Mesothelial cell of epicardium (in vitro differentiated cells): ENCODE measurements at places on chromosomes 11 and 22. TPM values are rescaled to one million over a fixed set of nuclear protein-coding genes. Genes with fewer than 3 reads are reported as not detected.
A peak's percentile ranks its signal among the peaks of the same experiment; 100 is the strongest.

GRCh38 chr22:32850157-32850556 is 48.7 kb downstream of the TIMP3 start:
- no peaks in the 10 kb centered on the region for H3K27me3 ChIP-seq
- H3K4me3 ChIP-seq = no peak overlapping the region
- H3K36me3 ChIP-seq = peaks cover 6% of the 10 kb centered on the region
- no peak overlapping the region for H3K27ac ChIP-seq

- H3K4me1 ChIP-seq = no peaks in the 10 kb centered on the region
- H3K36me3 ChIP-seq = no peaks in the 10 kb centered on the region
- H3K27me3 ChIP-seq = no peaks in the 10 kb centered on the region
- H3K4me3 ChIP-seq = no peak overlapping the region
These were observed 195.7 kb downstream of the TBC1D22A start for GRCh38 chr22:46958191-46958590.

GRCh38 chr11:127000981-127001380 is 411 bp upstream of the KIRREL3 start:
- H3K36me3 ChIP-seq = no peaks in the 10 kb centered on the region
- no peak overlapping the region for H3K4me3 ChIP-seq
- H3K4me1 ChIP-seq = peaks cover 7% of the 10 kb centered on the region
- no peak for DNase-seq
- no peak overlapping the region for H3K27ac ChIP-seq

GRCh38 chr11:126743628-126744027 is 256.9 kb downstream of the KIRREL3 start:
- H3K4me1 ChIP-seq = peaks cover 8% of the 10 kb centered on the region
- no peak overlapping the region for H3K27ac ChIP-seq
- H3K27me3 ChIP-seq = peaks cover 55% of the 10 kb centered on the region

DNA sequence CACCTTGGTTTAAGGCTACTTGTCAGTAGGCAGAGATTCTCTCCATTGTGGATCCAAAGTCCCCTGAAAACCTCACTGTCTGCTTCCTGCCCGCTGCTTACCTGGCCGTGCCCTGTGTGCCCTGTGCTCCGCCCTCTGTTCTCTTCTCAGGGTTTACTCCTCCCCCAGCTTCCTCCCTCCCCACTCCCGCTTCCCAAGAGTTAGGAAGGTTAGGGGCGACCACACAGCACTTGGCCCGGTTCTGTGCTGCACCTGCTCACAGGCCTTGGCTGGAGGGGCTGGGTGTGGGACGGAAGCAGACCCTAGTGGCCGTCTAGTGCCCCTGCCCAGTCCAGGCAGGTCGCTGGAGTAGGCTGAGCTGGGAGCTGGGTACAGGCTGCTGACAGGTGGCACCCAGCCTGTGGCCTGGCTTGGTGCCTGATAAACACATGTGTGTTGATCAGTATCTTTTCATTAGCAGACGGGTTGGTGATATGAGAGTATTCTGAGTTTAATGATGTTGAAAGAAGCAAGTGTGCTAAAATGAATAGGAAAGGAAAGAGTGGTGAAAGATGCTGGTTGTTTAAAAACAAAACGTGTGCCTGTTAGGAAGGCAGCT is 40.5 kb downstream of the GRAMD4 start:
- DNase-seq = no peak
- no peaks in the 10 kb centered on the region for H3K27me3 ChIP-seq
- H3K4me1 ChIP-seq = peaks cover 16% of the 10 kb centered on the region
- H3K4me3 ChIP-seq = no peak overlapping the region
- H3K36me3 ChIP-seq = no peaks in the 10 kb centered on the region

GRCh38 chr11:65808744-65809341 is 22.0 kb downstream of the OVOL1 start:
- H3K27me3 ChIP-seq = peaks cover 22% of the 10 kb centered on the region
- H3K4me3 ChIP-seq = no peak overlapping the region
- H3K27ac ChIP-seq = no peak overlapping the region
- no peak for DNase-seq
- H3K36me3 ChIP-seq = no peaks in the 10 kb centered on the region
- H3K4me1 ChIP-seq = peaks cover 2% of the 10 kb centered on the region

DNA sequence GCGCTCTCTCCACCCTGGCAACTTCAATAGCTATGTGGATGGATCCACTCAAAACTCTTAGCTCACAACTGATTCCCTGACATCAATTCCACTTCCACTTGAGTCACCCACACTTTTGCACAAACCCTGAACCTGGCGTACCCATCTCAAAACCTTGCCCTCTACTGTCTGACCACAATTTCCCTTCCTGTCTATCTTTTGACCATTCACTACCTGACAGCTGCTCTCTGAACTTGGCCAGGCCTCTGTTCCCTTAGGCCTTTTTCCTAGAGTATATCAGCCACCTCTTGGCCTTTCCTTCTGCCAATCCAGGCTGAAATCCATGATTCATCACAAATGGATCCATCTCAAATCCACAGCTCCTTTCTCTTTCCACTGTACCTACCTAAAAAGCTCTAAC is 106.0 kb downstream of the RPL27A start:
- no peak for DNase-seq
- peaks cover 2% of the 10 kb centered on the region for H3K36me3 ChIP-seq
- no peak overlapping the region for H3K4me3 ChIP-seq
- peaks cover 22% of the 10 kb centered on the region for H3K4me1 ChIP-seq
- no peak overlapping the region for H3K27ac ChIP-seq

DNA sequence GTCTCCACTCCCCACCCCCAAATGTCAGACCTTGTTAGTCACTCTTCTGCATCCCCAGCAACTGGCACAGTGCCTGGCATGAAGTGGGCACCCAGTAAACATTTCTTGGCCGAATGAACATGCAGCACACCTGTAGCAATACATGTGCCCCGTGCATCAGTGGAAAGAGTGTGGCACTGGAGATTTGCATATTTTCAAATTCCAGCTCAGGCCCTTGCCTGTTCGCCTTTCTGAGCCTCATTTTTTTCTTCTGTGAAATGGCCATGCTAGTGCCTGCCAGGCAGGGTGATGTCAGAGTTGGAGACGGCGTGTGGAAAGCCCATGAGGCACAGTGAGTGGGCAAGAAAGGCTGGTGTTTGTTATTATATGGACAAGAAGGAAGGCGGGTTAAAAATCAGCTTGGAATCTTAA is 38.7 kb downstream of the CD82 start:
- no peak overlapping the region for H3K27ac ChIP-seq
- peaks cover 16% of the 10 kb centered on the region for H3K4me1 ChIP-seq
- no peak overlapping the region for H3K4me3 ChIP-seq
- no peak for DNase-seq
- H3K27me3 ChIP-seq = no peaks in the 10 kb centered on the region
- no peaks in the 10 kb centered on the region for H3K36me3 ChIP-seq

TRIM48 gene
- not detected in 3 replicates for total RNA-seq

DNA sequence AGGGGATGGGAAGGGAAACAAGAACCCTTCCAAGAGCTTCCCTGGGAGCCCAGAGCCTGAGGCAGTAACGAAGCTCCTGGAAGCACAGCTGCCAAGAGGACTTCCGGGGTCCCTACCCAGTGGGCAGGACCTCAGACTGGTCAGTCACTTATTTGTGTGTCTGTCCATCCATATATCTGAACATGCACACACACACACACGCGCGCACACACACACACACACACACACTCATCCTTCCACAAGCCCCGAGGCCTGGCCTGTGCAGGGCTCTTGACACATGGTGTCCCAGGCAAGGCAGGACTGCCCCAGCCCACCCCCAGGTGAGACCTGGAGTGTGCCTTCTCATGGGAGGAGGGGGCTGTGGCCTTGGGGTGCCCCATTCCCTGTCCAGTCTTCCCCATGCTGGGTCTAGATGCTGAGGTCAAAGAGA is 44.9 kb downstream of the IGLL5 start:
- no peak overlapping the region for H3K27ac ChIP-seq
- no peaks in the 10 kb centered on the region for H3K36me3 ChIP-seq

- no peaks in the 10 kb centered on the region for H3K27me3 ChIP-seq
- no peak overlapping the region for H3K27ac ChIP-seq
- no peak overlapping the region for H3K4me3 ChIP-seq
These were observed 23.8 kb downstream of the IGHMBP2 start for GRCh38 chr11:68927280-68928135.

GRCh38 chr11:1676229-1676740 is 20.7 kb upstream of the KRTAP5-6 start:
- H3K27me3 ChIP-seq = peaks cover 60% of the 10 kb centered on the region
- peaks cover 22% of the 10 kb centered on the region for H3K4me1 ChIP-seq
- peak overlapping the region; percentile 10 for H3K27ac ChIP-seq
- no peak for DNase-seq
- H3K4me3 ChIP-seq = no peak overlapping the region

- no peak for DNase-seq
- H3K27ac ChIP-seq = peak overlapping the region; percentile 80
- peak overlapping the region; percentile 87 for H3K4me3 ChIP-seq
- H3K4me1 ChIP-seq = peaks cover 25% of the 10 kb centered on the region
- peaks cover 5% of the 10 kb centered on the region for H3K36me3 ChIP-seq
These were observed 1.9 kb downstream of the RPLP2 start for GRCh38 chr11:811446-812245.

DNA sequence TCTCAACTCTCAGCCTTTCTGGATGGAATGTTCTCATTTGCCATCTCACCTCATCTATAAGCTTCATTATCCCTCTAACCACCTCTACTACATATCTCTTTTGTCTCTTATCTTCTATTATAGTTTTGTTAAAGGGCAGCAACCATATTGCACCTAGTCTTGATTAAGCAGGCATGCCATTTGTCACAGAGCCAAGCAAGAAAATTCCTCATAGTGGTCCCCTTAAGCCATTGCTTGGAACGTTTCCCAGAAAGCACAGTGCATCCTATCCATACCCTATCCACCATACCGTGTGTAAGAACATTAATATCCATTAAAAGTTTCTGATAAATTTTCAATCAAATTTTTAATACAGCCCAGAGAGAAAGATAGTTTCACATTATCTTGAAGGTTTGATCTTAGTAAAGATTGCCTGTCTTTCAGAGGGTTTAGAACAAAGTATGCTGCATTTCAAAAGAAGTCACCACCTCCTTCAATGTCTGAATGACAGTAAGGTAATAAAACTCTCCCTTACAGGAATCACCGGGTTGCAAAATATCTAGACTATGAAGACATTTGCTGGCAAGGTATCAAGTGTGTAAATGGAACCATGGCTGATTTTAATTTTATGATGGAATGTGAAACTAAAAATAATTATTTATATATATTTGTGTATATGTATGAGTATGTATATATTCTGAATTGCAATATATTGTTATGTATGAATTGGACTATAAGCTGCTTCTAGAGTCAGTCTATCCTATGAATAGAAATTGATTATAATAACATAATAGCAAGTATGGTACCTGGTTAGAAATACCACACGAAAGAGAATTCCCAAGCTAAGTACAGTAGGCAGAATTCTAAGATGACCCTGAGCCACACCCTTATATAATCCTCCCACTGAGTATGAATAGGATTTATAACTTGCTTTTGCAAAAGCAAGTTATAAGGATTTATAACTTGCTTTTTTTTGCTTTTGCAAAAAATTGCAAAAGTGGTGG is 1296.3 kb downstream of the LRRC4C start:
- H3K4me1 ChIP-seq = peaks cover 33% of the 10 kb centered on the region
- H3K36me3 ChIP-seq = peaks cover 7% of the 10 kb centered on the region
- H3K27me3 ChIP-seq = no peaks in the 10 kb centered on the region
- H3K27ac ChIP-seq = peak overlapping the region; percentile 20
- no peak for DNase-seq

AQP11 gene
- total RNA-seq = 1.8 to 1.9 TPM (median 1.9 TPM) in 3 replicates

- no peak for DNase-seq
- no peak overlapping the region for H3K27ac ChIP-seq
- H3K27me3 ChIP-seq = no peaks in the 10 kb centered on the region
- peaks cover 16% of the 10 kb centered on the region for H3K36me3 ChIP-seq
These were observed 6.8 kb downstream of the GTSE1 start for GRCh38 chr22:46303347-46303965.

GRCh38 chr22:38220653-38221386 is 19.0 kb downstream of the MAFF start:
- no peak overlapping the region for H3K4me3 ChIP-seq
- no peak for DNase-seq
- peaks cover 28% of the 10 kb centered on the region for H3K4me1 ChIP-seq
- peak overlapping the region; percentile 88 for H3K27ac ChIP-seq
- no peaks in the 10 kb centered on the region for H3K27me3 ChIP-seq
- peaks cover 16% of the 10 kb centered on the region for H3K36me3 ChIP-seq

GRCh38 chr11:47950396-47950795 is 30.0 kb upstream of the PTPRJ start:
- no peaks in the 10 kb centered on the region for H3K27me3 ChIP-seq
- no peak for DNase-seq
- H3K36me3 ChIP-seq = no peaks in the 10 kb centered on the region

GRCh38 chr22:28243539-28243938 is 324.5 kb upstream of the PITPNB start:
- peaks cover 59% of the 10 kb centered on the region for H3K4me1 ChIP-seq
- H3K27ac ChIP-seq = peak overlapping the region; percentile 90
- no peaks in the 10 kb centered on the region for H3K27me3 ChIP-seq

GRCh38 chr11:74390697-74391096 is 7.5 kb downstream of the PGM2L1 start:
- no peaks in the 10 kb centered on the region for H3K27me3 ChIP-seq
- no peak overlapping the region for H3K27ac ChIP-seq
- no peak for DNase-seq
- peaks cover 3% of the 10 kb centered on the region for H3K36me3 ChIP-seq
- no peak overlapping the region for H3K4me3 ChIP-seq

- H3K4me1 ChIP-seq = peaks cover 11% of the 10 kb centered on the region
- H3K27ac ChIP-seq = no peak overlapping the region
- H3K36me3 ChIP-seq = no peaks in the 10 kb centered on the region
- no peak for DNase-seq
These were observed 81.8 kb upstream of the OR9Q1 start for GRCh38 chr11:57941875-57942274.

DNA sequence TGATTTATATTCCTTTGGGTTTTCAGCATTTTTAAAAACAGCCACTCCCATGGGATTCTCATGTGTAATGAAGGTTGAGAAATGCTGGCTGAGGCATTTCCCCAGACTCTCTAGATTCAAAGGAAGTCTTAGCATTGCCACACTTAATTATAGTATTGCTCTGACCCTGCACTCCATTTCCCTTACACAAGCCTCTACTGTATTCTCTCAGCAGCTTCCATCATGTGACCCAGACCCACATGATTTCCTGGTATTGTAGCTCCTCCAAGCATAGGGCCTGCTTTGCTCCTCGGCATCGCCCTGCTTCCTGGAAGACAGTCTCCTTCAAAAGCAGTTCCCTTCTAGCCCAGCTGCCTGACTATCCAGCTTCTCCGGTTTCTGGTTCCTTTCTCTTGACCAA is 261.5 kb downstream of the LARGE1 start:
- no peaks in the 10 kb centered on the region for H3K27me3 ChIP-seq
- no peak overlapping the region for H3K27ac ChIP-seq
- H3K4me3 ChIP-seq = no peak overlapping the region
- DNase-seq = no peak

DNA sequence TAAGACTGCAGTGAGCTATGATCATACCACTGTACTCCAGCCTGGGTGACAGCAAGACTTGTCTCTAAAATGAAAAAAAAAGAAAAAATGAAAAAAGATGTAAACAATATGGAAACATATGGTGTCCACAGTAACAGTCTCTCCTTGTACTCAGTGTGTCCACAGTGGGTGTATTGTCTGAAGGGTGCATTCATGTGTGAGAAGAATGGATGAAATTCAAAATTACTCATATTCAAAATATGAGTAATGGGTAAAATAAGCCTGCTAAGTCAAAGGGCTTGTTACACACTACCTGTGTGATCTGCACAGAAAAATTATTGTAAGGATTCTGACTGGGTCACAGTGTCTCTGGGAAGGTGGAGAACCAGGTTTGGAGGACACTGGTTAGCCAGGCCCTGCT is 26.9 kb downstream of the PPFIA1 start:
- H3K27me3 ChIP-seq = no peaks in the 10 kb centered on the region
- H3K4me1 ChIP-seq = peaks cover 6% of the 10 kb centered on the region
- H3K36me3 ChIP-seq = peaks cover 31% of the 10 kb centered on the region
- no peak overlapping the region for H3K4me3 ChIP-seq
- peak overlapping the region; percentile 66 for H3K27ac ChIP-seq

- peaks cover 10% of the 10 kb centered on the region for H3K36me3 ChIP-seq
- H3K27me3 ChIP-seq = no peaks in the 10 kb centered on the region
- no peak overlapping the region for H3K4me3 ChIP-seq
These were observed 3.9 kb downstream of the SH3BP1 start for GRCh38 chr22:37643225-37643847.

MMP12 gene
- total RNA-seq = not detected in 3 replicates
